ENCODE measurements at places on chromosomes 6 and 20.

GRCh38 chr6:95593025-95593424, 15.7 kb downstream of the MANEA start:
- no peak for DNase-seq

GRCh38 chr6:82072121-82072521, 175.4 kb downstream of the IBTK start:
- DNase-seq, result peak; percentile 56

DNA sequence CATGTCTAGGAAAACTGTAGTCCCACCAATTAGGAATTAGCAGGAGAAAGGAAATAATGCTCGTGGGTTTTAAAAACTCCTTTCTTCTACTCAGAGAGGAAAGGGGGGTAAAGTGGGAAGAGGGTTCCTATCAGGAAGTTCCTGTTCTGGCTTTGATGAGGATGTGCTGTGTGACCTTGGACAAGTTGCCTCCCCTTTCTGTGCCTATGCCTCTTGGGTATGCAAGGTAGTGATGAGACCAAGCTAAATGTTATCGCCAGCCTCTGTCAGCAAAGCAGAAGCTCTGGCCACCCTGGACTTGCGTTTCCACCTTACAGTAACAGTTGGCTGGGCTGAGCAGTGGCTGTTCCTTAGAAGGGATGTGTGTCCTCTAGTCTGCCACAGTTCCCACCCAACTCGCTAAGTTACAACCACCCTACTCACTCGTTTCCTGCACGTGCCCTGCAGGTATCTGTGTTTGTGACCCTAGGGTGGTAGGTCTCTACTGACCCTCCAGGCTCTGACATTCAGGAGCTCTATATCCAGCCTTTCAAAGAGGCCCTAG, 110.0 kb downstream of the PREX1 start:
- DNase-seq, result no peak

- peak; percentile 65 for DNase-seq
These were observed 125.6 kb downstream of the BANF2 start for GRCh38 chr20:17825252-17825959.

DNA sequence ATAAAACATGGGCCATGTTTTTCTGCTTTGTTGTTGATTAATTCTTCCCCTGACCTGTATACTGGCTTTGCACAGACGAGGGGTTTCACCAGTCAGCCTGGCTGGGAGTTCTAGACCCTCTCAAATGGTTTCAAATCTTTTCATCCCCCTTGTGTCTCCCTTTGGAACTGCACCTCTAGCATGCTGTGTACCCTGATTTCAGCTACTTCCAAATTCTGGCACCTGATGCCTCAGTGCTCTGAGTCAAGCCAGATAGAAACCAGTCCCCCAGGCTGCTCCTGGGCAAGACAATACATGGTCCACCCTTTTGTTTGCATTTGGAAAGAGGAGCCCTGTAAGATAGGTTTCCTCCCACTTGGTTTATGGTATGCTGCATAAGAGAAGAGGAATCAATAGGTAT, 290.2 kb downstream of the BTBD3 start:
- peak; percentile 7 for DNase-seq

GRCh38 chr6:18212231-18212630, 52.1 kb downstream of the DEK start:
- DNase-seq, result no peak

GRCh38 chr6:68636666-68637065, 1.6 kb downstream of the ADGRB3 start:
- no peak for DNase-seq

DNA sequence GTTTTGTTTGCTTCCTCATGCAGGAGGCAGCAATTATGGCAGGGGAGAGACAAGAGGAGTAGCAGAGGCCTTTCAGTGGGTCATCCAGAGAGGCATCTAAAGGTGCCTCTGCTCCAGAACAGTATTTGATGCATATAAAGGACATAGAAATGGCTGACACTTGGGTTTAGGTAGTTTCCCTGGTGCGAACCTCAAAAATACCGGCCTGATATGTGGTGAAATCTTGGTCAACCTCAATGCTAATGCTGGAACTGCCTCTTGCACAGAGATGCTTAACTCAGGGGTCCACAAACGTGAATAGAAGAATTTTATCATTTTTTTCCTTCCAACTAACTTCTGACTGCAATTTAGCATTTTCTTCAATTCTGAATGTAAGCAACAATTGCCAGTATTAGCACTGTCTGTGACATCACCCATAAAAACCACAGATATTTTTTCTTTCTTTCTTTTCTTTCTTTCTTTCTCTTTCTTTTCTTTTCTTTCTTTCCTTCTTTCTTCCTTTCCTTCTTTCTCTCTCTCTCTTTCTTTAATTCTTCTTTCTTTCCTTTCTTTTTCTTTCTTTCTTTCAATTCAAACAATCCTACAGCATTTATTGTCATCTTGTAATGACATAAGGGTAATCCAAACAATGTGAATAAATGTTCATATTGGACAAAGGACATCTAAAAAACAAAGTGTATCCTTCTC, 180.0 kb upstream of the UST start:
- no peak for DNase-seq

DNA sequence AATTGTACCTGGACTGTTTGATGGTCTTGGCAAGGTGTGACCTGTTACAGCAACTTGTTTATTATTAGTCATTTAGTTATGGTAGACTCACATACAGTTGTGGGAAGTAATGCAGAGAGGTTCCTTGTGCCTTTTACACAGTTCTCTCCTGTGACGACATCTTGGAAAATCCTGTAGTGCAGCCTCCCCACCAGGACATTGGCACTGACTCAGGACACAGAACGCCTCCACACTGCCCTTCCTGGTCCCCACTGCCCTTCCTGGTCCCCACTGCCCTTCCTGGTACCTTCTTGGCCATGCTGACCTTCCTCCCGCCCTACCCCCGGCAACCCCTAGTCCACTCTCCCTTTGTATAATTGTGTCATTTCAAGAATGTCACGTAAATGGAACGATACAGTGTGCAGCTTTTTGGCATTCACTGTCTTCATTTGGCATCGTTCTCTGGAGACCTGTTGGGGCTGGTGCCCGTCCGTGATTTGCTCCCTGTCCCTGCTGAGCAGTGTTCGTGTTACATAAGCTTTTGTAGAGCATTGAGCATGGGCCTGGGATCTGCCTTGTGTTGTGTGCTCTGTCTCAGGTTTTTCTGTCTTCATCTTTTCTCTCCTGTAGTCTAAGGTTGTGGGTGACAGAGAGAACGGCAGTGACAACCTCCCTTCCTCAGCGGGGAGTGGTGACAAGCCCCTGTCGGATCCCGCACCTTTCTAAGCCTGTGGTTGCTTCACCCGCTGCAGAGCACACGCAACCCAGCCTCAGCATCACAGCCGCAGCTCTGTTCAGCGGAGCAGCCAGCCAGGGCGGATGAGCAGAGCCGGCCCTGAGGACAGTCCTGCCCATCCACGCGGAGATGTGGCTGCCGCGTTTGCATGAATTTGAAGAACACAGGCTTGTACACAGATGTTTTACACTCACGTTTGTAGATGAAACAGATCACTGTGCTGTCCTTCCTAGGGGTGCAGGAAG, 5.4 kb upstream of the DNAJC5 start:
- no peak for DNase-seq

DNA sequence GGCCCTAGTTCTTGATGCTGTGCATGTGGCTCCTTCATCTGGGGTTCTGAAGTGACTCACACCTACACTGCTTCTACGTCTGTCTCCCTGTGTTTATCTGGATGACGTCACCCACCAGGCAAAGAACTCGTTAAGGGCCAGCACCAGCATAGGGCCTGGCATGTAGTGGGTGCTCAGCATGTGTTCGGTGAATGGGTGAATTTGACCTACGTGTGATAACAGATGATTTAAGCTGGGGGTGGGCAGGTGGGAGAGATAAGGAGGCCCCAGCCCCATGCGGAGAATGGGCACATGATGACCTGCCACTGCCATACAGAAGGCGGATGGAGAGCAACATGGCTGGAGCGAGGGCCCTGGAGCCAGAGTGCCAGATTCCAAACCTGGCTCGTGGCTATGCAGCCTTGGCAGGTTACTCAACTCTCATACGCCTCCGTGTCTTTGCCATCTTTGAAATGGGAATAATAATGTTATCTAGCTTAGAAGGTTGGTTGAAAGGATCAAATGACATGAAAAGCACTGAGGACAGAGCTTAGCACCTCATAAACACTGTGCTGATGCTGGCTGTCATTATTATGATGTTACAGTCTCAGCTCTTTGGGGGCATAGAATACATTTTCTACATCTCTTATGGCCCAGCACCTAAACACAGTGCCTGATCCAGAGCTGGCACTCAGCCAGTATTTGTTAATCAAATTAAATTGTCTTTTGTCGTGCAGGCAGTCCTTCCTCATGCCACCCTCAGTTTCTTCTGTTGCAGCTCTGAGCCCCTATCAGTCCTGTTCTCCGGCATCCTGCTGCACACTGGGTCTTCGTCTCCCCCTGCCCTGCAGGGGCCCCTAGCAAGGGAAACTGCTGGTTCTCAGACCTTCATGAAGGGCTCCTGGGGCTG, 39.6 kb downstream of the VEGFA start:
- no peak for DNase-seq

DNA sequence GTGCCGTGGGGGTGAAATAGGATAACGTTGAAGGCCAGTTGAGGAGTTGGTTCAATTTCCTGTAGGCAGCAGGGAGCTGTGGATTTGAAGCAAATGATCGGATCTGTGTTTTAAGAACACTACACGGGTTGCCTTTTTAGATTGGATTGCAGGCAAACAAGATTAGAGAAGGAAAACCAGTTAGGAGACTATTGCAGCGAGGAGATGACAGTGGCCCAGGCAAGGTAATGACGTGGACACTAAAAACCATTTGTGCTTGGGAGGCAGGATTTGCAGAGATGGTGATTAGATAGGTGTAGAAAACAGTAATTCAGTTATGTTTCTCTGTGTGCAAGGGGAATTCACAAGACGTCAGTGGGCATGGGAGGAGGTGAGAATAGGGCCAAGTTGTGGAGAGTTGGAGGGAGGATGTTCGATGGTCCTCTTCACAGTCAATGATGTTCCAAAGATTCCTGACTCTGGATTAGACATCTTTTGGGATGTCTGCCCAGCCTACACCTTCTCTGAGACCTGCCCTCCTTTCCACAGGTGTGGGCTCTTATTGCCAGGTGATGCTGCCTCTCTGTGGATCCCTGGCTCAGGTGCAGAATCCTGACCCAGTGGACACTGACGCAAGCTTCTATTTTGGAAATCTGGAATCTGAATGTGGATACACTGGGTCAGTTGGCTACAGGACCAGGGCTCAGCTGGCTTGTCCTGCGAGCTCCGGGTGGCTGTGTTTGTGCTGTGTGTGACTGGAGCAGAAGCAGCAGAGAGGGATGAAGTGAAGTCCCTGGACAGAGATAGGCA, 54.2 kb downstream of the TFAP2C start:
- no peak for DNase-seq

DNA sequence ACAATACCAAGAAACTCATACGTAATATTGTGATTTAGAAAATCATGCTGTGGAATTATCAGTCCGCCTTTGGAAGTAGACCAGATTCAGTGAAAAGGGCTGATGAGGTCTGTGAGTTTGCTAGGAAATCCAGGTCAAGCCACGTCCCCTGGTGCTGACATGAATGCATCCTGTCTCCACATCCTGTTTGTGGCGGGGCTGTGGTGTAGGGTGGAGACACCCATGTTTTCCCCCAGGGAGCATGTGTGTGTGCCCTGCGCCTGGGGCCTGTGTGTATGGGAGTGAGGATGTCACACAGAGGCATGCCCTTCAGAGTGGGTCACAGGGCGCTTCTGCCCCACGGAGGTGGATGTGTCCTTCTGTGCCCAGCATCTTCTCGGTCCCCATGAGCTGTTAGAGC, 109.1 kb downstream of the SASH1 start:
- DNase-seq, result no peak

- no peak for DNase-seq
These were observed 18.7 kb upstream of the NRSN1 start for GRCh38 chr6:24107294-24107693.

Measured in muscle of back (tissue), 13 donors.